ENCODE measurements at places on chromosomes 1 and 21.

DNA sequence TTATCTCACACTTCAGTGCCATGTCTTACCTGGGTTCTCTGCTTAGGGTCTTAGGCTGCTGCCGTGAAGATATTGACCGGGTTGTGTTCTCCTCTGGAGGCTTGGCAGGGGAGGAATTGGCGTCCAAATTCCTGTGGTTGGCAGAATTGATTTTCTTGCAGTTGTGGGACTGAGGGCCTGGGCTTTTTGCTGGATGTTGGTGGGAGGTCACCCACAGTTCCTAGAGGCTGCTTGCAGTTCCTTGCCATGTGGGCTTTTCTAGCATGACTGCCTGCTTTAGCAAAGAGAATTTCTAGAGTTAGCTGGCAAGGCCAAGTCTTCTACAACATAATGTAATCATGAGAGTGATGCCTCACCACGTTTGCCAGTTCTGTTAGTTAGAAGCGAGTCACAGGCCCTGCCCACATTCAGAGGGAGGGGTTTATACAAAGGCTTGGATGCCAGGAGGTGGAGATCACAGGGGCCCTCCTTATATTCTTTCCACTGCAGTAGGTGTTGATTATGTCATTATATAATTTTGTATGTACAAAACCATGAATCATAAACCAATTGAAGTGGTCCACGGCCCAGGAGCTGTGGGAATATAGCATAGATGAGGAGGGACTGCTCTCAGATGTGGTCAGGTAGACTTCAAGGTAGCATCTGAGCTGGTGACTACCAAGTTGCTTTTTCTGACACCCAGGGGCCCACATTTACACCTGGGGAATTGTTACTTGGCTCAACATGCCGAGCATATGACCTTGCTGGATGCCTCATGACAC, 6.6 kb downstream of the UBL4B start:
- DNase-seq = no peak

DNA sequence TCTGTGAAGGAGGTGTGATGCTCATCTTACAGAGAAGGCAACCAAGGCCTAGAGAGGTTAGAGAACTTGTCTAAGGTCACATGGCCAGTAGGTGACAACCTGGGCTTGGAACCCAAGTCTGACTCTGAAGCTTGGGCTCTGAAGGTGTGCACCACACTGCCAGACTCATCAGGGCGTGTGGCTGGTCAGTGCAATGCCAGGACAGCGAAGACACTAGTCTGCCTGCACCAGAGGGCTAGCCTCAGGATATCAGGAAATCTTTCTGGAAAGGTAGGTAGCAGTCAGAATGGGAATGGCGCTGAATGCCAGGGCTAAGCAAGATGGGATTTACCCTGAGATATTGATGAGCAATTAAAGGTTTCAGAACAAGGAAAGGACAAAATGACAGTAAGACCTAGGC, 34.9 kb downstream of the ELK4 start:
- no peak for DNase-seq

DNA sequence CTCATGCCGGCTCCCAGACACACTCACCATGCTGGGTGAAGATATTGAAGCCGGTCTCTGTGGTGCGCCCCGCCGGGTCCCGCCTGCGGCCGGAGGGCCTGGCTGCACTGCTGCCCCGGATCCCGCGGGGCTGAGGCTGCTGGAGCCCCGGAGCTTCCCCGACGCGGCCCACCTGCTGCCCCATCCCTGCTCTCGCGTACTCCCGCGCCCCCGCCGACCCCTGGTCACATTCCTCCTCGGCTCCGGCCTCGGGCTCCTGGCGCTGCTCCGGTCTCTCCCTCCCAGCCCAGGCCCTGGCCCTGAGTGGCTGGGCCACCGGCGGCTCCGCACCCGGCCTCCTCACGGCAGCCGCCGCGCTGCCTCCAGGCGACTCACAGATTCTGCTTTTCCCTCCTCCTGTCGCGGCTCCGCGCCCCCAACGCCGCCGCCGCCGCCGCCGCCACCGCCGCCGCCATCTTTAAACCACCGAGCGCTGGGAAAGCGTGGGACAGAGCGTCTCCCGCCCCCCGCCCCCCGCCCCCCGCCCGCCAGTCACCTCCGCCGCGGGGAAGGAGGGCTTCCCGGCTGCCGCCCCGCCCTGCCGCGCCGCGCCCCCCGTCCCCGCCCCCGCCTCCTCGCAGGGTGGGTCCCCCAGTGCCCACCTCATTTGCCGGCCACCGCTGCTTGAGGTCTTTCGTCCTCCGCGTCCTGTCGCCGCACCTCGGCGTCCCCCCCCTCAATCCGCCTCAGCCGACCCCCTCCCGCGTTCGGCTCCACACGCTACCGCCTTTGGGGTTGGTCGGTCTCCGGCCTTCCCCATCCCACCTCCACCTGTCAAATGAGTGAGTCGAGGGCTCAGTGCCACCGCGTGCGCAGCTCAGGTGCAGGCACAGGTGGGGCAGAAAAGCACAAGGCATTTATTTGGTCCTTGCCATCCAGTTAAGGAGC, at the start of gene ABL2:
Gene ABL2 (minus strand): TSS at position 464 of the 927 bp plus-strand sequence. CDS start 280 bp downstream, at position 184.
- peak; percentile 67 for DNase-seq

DNA sequence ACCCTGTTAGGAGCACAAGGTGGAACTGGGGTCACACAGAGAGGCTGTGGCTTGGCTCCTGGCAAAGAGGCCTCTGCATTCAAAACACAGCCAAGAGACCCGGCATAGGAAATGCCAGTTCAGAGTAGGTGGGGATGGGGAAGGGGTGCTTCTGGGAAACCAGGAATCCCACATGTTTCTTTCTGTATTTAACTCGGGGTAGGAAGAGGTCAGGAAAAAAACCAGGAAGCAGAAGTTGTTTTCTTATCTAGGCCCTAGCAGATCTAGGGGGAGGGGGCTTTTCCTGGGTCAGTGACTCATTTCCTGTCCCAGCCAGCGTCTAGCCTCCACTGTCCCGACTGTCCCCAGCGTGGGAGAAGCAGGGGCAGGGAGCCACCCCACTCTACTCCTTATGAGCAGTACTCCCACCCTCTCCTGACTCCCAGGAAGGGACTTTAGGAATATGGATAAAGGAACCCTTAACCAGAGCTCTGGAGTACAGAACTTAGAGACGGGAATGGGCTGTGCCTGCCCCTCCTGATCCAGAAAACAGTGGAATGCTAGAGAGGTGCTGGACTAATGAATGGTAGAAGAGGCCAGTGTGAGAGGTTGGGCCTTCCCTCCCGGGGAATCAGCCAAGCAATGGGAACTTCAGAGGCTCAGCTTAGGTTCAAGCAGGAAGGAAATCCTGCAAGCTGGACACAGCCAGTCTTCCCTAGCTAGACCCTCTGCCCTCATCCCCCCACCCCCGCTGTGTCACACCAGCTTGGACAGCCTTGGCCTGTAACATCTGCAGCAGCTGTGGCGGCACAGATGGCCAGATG, 5.7 kb downstream of the FHL3 start:
- DNase-seq = peak; percentile 70

- DNase-seq = no peak
Observed at GRCh38 chr1:69403756-69404320, 163.9 kb upstream of the LRRC7 start.

DNA sequence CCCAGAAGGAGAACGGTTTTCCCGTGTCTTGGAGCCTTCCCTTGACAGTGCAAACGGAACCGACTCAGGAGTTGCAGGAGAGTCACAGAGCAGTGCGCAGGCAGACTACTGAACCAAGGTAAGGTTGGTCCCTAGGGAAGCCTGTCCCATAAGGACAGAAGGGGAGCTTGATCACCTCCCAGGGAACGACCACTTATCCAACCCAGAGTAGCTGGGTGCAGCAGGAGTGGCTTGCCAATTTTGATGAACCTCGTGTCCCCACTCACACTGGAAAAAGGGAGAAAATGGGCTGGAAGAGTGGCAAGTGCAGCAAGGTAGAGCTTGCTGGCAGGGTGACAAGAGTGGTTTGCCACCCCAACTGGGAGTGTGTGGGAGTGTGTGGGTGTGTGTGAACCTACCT, 95.1 kb downstream of the LIPI start:
- DNase-seq = no peak

- DNase-seq = no peak
Observed at GRCh38 chr1:1928231-1929101, 9.4 kb upstream of the TMEM52 start.

DNA sequence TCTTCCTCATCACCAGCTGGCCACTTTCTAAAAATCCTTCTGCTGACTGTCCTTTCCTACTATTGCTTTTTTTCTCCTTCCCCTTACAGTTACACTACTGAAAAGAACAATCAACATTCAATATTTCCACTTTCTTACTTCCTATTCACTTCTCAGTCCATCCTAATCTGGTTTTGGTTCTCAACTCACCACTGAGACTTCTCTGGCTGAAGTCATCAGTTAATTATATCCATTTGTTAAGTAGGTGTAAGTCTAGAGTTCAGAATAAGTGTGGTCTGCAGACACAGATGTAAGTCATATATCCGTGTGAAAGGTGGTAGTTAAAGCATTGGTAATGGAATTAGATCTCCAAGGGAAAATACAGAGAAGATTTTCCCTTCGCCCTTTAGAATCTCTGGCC, 21.4 kb downstream of the PEA15 start:
- no peak for DNase-seq

GRCh38 chr1:94118013-94118412, 2.9 kb downstream of the ABCA4 start:
- DNase-seq = no peak

DNA sequence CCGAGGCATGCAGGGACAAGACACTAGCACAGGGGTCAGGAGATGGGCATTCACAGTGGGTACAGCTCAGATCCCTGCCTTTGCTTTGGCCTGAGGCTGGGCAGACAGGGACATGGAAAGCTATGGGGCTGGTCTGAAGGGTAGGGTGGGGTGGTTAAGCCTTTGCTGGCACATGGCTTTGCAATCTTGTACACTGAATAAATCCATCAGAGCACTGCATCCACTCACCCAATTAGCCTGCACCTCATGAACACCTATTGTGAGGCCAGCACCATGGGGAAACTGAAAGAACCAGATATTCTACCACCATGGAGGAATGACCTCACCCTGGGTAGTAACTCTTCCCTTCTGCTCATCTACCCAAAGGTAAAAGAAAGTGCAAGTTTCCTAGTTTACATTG, 199.6 kb upstream of the LMO4 start:
- DNase-seq = no peak

- no peak for DNase-seq
Observed at GRCh38 chr1:29258976-29259801, 22.9 kb downstream of the PTPRU start.

DNA sequence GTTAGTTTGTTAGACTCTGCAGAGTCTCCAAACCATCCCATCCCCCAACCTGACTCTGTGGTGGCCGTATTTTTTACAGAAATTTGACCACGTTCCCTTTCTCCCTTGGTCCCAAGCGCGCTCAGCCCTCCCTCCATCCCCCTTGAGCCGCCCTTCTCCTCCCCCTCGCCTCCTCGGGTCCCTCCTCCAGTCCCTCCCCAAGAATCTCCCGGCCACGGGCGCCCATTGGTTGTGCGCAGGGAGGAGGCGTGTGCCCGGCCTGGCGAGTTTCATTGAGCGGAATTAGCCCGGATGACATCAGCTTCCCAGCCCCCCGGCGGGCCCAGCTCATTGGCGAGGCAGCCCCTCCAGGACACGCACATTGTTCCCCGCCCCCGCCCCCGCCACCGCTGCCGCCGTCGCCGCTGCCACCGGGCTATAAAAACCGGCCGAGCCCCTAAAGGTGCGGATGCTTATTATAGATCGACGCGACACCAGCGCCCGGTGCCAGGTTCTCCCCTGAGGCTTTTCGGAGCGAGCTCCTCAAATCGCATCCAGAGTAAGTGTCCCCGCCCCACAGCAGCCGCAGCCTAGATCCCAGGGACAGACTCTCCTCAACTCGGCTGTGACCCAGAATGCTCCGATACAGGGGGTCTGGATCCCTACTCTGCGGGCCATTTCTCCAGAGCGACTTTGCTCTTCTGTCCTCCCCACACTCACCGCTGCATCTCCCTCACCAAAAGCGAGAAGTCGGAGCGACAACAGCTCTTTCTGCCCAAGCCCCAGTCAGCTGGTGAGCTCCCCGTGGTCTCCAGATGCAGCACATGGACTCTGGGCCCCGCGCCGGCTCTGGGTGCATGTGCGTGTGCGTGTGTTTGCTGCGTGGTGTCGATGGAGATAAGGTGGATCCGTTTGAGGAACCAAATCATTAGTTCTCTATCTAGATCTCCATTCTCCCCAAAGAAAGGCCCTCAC, at the start of gene OLIG2:
Gene OLIG2 (plus strand): TSS at position 447 of the 954 bp plus-strand sequence. CDS start 928 bp downstream, outside the sequence.
- no peak for DNase-seq

GRCh38 chr21:38126666-38127303, 130.0 kb upstream of the KCNJ15 start:
- peak; percentile 87 for DNase-seq

DNA sequence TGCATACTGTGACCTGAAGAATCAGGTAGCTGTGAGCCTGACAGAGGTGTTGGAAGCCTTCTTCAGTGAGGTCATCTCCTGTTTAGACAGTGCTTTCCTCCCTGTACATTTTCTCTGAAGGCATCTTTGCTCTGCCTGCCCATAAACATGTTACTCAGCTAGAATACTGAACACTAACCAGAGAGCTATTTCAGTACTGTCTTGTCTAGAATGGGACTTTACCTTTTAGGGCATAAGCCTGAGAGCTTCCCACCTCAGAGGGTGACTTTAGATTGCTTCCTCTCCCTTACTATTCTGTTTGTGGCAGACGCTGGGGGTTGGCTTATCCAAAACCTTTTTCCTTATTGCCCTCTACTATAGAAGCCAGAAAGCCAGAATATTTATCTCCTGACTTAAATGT, 23.3 kb upstream of the ZNF326 start:
- DNase-seq = no peak

GRCh38 chr1:113947388-113948107, 18.4 kb downstream of the HIPK1 start:
- DNase-seq = no peak

DNA sequence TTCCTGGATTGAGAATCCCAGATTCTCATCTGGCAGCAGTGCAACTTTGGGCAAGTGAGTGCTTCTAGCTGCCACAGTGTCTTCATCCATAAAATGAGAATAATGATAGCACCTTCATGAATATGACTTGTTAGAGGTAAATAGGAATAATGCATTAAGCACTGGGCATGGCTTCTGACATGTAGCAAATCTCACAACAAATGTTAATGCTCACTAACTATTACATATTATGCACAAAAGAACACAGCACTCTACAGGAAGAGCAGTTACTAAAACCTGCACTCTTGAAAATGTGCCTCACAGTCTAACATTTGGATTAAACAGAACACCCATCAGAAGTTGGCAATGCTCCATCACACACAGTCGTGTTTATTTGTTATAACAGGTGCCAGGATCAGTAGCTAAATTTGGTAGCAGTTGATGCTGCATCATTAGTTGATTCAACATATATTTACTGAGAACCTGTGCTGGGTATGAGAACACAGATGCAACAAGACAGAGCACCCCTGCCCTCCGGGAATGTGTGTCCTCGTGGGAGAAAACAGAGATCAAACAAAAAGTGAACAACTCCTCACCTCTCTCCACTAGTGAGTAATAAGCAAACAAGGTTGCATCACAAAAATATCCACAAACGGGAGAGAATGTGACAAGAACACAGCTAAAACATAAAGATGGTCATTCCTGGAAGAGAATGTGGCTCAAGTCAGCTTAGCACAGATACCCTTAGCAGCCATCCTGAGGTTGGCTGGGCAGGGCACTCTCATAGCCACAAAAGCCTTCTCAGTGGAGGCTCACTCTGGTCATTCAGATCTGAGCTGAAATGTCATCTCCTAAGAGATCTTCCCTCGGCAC, 26.2 kb upstream of the LBR start:
- no peak for DNase-seq

GRCh38 chr1:240511789-240512188, 100.2 kb downstream of the GREM2 start:
- DNase-seq = no peak

All from hepatocyte (in vitro differentiated cells).